ENCODE measurements at places on chromosomes 1 and 21.

DNA sequence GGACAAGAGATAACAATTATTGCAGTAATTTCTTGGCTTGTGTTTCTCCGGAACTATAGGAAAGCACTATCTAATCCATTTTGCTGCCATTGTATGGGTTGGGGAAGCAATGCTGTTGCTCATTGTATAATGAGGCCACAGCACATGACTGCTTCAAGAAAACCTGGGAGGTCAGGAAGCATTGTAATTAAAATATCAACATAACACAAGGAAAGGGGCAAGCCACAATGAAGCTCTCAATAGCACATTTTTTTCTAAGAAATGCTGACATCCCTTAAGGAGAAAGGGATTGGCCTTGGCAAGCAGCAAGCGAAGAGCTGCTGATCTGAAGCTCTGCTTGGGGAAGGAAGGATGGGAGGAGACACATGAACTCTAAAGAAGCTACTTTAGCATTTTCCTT, 44.0 kb downstream of the PLPP3 start:
- DNase-seq: no peak

- DNase-seq: peak; percentile 96
These were observed 992 bp upstream of the USP48 start for GRCh38 chr1:21783679-21784603.

DNA sequence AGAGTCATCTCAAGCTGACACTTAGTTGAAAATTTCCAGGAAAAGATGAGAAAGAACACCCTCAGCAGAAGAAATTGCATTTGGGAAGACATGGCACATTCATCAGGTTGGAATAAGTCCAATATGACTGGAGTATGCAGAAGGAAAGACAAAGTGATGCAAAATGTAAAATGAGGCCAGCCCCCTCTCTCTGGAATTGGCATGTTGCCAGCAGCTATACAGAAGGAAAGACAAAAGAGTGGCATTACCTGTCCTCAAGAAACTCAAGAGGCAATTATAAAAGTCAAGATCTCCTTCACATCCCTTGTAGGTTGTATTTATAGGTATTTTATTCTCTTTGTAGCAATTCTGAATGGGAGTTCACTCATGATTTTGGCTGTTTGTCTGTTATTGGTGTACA, 426.3 kb downstream of the AGBL4 start:
- no peak for DNase-seq

GRCh38 chr1:17333081-17333480, 25.1 kb downstream of the PADI4 start:
- DNase-seq: no peak

DNA sequence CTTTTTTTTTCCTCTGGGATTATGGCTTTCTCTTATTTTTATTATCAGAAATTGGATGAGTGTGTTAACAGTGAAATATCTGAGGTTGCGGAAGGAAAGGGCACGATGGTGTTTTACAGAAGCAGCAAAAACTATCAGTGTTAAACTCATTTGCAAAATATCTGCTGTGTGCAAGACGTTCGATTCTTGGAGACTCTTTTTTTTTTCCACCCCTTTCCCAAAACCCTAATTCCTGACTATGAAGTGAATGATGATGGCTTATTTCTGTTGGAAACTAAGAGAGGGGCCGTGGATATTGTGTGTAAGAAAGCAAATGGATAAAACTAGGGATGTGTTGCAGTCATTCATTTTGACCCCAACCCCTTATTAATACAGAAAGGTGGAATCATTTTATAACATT, 677 bp downstream of the NCAM2 start:
- no peak for DNase-seq

DNA sequence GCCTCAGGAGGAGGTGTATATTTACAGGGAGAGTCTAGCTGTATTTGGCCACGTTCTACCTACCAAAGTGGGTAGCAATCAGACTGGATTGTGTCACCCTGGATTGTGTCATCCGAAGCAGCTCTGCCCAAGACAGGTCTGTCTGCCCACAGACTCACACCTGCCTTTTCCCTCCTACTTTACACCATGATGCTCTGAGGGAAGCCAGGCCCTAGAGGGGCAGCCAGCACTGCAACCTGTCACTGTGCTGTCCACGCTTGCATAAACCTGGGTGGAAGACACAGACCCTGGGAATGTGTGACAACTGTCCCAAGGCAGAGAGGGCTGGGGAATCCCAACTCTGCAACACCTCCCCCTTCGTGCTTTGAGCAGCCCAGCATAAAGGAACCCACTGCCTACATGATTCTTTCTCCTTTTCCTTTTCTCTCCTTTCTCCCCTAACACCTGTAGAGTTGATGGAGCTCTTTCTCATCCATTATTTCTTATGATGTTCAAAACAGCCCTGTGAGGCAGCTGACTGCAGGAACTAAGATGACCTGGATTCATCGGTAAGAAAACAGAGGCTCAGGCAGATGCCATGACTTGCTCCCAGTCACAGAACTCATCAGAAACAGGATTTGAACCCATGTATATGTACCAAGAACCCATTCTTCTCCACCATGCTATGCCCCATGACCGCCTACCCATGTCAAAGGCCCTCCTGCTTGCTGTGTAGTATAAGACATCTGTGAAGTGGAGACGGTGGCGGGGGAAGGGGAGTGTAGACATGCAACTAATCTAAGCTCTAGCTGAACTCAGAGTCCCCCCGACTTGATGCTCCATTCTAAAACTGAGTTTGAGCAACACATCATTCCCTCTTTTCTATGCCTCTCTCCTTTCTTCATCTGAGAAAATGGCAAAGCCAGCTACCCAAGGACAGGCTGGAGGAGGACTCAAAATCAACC, 55.9 kb downstream of the ITPKB start:
- DNase-seq: no peak

GRCh38 chr1:103191327-103191726, 83.0 kb upstream of the COL11A1 start:
- no peak for DNase-seq

DNA sequence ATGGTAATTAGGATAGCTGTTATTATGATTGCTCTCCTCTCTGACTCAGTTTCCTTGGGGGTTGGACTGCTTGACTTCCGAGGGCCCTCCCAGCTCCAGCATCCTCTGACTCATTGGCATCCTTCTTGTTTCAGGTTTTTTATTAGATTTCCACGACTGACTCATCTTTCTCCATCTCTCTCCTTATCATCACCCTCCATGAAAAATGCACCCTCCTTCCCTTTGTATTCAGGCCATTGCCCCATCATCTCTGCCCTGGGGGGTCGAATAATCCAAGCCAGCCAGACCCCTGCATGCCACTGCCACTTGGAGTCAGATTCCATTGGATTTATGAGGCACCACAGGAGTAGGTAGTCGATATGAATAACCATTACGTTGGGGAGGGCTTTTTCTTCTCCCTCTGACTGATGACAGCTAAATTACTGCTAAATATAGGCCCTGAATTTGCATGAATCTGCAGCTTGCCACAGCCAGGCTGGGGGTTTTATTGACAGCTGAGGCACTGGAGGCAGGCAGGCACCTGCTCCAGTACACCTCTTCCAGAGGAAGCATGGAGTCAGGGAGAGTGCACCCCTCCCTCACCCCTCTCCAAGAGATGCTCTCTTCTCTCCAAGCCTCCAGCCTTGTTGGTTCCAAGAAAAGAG, 91.7 kb downstream of the C1orf94 start:
- peak; percentile 26 for DNase-seq

- DNase-seq: no peak
These were observed 15.2 kb downstream of the PTPRF start for GRCh38 chr1:43545695-43546387.

GRCh38 chr1:41416552-41417334, 55.5 kb downstream of the FOXO6 start:
- DNase-seq: peak; percentile 76

DNA sequence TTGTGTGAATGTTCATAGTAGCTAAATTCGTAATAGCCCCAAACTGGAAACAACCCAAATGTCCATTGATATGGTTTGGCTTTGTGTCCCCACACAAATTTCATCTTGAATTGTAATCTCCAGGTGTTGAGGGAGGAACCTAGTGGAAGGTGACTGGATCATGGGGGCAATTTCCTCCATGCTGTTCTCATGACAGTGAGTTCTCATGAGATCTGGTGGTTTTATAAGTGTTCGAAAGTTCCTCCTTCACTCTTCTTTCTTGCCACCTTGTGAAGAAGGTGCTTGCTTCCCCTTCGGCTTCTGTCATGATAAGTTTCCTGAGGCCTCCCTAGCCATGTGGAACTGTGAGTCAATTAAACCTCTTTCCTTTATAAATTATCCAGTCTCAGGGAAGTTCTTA, 11.3 kb downstream of the UBE2G2 start:
- DNase-seq: no peak

- DNase-seq: no peak
These were observed 420.2 kb downstream of the KCTD3 start for GRCh38 chr1:215987092-215987875.

GRCh38 chr1:29635501-29636263, 399.4 kb downstream of the PTPRU start:
- DNase-seq: no peak

- DNase-seq: no peak
These were observed 41.3 kb upstream of the TRIM45 start for GRCh38 chr1:117162816-117163215.

DNA sequence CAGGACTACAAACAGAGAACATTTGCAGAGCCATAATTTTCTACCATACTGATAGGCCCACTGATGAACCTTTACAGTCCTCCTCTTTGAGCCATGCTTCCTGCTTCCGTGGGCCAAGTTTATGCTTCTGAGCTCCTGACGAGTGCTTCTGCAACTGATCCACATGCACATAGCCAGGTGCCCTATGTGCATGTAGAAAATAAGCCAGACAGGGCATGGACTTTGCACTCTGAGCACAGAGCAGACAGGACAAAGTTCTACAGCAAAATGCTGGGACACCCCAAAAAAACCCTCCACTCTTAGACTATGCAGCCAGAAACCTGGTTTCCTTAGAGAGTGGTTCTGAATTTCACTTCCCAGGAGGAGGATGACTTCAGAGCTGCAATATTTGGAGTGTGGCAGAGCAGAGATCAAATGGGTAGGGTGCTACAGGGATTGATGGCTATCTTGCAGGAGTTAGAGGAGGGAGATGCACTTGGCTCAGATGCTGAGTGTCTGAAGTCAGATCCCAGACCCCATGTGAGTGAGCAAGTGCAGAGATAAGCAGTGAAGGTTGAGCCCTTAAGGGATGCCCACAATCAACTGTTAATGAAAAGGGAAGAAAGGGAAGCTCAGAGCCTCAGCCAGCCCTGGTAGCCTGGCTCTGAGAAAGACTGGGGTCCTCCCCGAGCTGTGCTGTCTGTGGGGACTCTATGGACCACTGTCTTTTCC, 230.9 kb downstream of the DUSP10 start:
- DNase-seq: no peak

DNA sequence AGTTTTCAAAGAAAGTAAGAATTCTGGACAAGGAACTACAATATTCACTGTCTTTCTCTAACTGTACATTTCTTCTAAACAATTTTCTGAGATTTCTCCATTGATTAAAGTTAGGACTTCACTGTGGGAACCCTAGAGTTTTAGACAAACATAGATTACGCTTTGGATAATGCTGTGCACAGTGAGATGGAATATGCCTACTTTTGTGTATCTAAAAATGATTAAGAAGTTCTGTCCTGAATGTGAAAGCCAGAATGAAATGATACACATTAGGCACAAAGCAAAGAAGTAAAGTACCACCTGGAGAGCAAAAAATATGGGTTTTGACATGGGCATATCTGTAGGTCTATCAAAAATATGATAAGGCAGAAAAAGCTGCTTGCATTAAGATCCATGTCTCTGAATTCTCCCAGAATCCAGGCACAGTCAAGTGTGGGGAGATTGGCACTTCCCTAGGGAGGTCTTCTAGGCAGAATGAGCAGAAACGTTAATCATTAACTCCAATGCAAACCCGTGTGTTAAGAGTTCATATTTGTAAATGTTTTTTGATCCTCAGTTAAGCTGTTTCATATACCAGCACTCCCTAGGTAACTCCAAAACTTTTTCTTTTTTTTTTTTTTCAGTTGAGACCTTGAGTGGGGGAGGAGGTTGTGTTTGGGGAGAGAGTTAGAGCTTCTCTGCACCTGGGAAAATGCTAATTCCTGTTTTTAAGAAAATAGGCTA, 467.1 kb downstream of the LMO4 start:
- DNase-seq: no peak

DNA sequence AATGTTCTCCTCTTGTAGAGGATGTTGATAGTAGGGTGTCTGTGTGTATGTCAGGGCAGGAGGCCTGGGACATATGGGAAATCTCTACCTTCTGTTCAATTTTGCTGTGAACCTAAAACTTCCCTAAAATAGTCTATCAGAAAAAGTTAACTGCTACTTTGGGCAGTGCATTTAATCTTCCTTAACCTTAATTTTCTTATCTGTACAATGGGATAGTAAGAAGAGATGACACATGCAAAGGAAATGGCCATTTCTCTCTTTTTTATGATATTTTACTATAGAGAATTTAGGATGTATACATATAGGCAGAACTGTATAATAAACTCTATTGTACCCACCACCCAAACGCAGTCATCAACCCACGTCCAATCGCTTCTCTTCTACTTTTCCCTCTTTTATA, 8.6 kb downstream of the AGO3 start:
- DNase-seq: no peak

- DNase-seq: no peak
These were observed 37.5 kb upstream of the QSOX1 start for GRCh38 chr1:180116964-180117763.

DNA sequence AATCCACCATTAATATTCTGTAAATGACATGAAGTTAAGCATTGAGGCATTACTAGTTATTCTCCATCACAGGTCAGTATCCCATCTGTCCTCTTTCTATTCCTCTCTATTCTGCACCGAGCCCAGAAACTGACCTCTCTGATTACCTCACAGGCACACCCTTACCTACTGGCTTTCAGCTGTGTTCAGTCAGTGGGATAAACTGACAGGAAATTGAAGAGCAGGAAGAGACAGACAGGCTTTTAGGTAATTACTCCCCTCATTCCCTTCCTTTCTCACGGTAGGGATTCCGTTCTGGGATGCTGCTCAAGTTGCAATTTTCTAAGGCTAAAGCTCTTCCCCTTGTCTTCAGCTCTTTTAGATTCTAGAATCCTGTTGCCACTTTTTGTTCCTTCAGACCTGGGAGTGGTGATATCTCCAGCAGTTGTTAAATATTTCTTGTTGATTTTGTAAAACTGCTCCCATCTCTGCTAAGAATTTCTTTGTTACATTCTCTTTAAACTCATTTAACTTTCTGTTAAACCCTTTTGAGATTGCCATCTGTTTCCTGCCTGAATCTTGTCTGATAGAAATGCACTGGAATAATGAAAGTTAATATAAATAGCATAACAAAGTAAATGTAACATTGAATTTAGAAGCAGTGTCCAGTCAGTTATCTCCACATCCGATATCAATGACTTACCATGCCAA, 1063.4 kb downstream of the PLA2G4A start:
- no peak for DNase-seq

- peak; percentile 83 for DNase-seq
These were observed 76.7 kb downstream of the ARHGEF16 start for GRCh38 chr1:3530926-3531818.
